Fibroblast of the conjunctiva (primary cell): ENCODE measurements at places on chromosomes 3 and 15.

DNA sequence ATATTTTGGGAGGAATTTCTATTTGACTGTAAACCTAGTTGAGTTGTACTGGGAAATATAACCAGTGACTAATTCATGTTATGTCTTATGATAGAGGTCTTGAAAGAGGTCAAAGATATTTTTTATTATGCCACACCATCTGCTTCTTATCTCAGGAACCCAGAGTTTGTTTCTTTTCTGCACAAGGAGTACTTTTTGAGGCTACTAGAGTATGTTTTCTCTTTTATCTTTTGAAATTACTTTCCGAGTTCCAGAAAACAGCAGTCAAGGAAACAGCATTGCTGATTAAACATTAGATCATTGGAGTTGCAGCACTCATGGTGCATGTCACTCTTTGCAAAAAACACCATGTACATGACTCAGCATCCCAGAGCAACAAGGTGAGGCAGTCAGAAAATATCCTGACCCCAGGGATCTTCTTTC lies 645.8 kb upstream of the NR2F2 start:
- peak; percentile 43 for DNase-seq

- no peak for DNase-seq
Observed at GRCh38 chr3:13521309-13521708, 27.6 kb upstream of the FBLN2 start.

DNA sequence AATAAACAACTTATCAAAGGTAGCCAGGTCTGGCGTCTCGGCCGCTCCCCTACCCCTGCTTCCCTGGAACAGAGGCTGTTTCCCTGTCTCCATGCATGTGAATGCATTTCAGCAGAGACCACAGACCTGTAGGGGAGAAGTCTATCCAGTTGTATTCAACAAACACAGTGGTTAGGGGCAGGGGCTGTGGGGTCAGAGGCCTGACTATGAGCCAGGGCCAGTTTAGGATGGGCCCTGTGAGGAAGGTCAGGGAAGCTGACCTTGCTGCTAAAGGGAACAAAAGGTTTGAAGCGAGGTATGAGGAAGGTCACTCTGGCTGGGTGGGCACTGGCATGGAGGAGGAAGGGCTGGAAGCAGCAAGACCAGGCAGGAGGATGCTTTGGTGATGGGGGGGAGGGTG lies 184.6 kb downstream of the XXYLT1 start:
- no peak for DNase-seq

- DNase-seq = no peak
Observed at GRCh38 chr3:69539134-69539533, 153.2 kb upstream of the FRMD4B start.

DNA sequence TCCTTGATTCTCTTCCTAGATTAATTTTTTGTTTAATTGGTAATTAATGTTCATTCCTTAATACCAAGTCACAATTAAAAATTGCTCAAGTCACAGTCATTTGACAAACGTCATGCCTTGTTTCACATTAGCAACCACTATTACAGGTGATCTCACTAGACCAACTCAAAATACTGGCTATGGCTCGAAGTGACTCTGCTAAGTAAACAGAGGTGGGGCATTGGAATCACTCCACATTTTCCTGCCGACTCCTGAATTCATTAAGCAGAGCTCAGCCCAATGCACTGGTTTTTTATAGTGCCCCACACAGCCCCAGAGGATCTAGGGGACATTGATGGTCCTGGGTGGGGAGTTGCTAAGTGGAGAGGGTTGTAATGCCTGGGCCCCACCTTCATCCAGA lies 201.2 kb upstream of the NSMCE3 start:
- DNase-seq = no peak

DNA sequence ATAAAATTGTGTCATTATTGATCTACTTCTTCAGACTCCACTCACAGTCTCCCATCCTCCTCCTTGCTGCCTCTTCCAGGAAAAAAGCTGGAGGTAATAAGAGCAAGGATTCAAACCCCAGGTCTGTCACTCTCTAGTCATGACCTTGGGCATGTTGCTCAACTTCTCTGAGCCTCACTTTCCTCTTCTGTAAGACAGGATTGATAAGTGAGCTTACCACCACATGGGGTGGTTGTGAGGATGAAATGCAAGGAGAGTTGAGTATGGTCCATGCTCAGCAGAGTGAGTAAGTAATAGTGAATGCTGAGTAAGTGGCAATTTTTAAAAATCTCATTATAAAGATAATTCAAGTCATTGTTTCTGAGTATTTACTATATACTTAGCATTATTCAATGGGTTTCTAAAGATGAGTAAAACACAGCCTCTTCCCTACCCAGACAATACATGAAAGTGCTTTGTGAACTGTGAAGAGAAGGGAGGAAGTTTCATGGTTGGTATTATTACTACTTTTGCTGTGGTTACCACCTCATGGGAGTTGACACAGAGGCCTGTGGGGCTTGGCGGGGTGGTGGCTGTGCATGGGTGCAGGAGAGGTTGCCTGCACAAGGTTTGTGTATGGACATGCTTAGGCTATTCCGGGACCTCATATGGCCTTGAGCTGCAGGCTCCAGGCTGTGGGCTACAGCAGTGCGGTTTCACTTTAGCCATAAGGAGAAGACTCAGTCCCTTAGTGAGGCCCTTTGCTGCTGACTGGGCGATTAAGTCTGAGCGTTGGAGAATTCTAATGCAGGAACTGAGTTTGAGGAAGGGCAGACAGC lies 30.0 kb downstream of the SLC6A11 start:
- DNase-seq = no peak

- no peak for DNase-seq
Observed at GRCh38 chr3:43762451-43762850, 71.7 kb downstream of the ABHD5 start.

- DNase-seq = no peak
Observed at GRCh38 chr3:109743981-109744380, 406.6 kb upstream of the DPPA4 start.

- DNase-seq = no peak
Observed at GRCh38 chr15:82298520-82298919, 35.9 kb downstream of the SAXO2 start.

DNA sequence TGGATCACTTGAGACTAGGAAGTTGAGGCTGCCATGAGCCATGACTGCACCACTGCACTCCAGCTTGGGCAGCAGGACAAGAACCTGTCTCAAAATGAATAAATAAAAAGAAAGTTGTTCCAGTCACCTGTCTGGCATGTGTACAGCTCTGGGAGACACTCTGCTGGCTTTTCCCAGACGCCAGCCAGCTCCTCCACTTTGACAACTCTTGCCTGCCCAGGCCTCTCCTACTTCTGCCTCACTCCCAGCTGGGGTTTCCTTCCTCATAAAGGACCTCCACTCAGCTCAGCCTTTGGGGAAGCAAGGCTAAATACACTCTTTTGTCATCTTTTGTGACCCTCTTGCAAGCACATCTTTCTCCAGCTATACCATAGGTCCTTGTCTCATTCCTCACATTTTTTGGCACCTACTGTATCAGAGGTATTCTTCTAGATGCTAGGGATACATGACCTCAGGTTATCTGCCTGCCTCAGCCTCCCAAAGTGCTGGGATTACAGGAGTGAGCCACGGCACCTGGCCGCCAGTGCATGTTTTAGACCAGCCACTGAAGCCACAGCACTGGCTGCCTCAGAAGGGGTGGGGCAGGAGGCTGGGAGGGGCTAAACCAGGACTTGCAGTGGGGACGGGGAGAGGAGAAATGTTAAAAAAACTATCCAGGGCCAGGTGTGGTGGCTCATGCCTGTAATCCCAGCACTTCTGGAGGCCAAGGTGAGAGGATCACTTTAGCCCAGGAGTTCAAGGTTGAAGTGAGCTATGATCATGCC lies 10.0 kb upstream of the ELP6 start:
- no peak for DNase-seq

DNA sequence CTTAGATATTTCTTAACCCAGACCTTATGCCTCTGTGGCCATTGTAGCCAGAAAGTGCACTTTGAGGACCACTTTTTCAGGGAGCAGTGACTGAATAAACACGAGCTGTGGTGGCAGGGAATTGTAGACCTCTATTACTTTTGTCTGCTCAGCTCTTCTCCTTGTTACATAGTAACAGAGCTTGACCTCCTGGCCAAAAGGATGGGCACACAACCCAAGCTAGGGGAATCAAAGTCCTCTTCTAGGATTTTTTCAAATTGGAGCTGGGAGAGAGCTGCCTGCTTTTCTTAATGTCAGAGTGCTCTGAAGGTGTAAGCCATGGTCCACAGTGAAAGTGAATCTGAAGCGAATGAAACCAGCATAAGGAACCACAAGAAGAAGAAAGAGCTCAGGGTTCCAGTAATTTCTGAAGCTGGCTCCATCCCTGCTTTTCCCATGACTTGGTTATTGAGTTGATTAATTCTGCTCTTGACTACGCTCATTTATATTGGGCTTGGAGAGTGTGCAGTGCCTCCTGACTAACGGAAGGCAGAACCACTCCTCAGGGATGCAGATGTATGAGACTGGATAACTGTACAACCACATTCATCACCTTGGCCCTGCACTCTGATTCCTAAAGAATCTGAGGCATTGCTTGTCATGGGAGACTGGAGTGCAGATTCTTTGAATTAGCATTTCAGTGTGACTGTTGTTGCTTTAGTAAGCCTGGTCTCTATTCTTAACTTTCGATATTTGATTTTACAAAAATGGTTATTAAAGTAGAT lies 60.9 kb downstream of the TLNRD1 start:
- DNase-seq = no peak

- no peak for DNase-seq
Observed at GRCh38 chr15:77642793-77643430, 10.2 kb upstream of the LINGO1 start.

- no peak for DNase-seq
Observed at GRCh38 chr3:79006077-79006476, 761.7 kb downstream of the ROBO1 start.

- DNase-seq = no peak
Observed at GRCh38 chr3:143064777-143065176, 54.8 kb upstream of the CHST2 start.

DNA sequence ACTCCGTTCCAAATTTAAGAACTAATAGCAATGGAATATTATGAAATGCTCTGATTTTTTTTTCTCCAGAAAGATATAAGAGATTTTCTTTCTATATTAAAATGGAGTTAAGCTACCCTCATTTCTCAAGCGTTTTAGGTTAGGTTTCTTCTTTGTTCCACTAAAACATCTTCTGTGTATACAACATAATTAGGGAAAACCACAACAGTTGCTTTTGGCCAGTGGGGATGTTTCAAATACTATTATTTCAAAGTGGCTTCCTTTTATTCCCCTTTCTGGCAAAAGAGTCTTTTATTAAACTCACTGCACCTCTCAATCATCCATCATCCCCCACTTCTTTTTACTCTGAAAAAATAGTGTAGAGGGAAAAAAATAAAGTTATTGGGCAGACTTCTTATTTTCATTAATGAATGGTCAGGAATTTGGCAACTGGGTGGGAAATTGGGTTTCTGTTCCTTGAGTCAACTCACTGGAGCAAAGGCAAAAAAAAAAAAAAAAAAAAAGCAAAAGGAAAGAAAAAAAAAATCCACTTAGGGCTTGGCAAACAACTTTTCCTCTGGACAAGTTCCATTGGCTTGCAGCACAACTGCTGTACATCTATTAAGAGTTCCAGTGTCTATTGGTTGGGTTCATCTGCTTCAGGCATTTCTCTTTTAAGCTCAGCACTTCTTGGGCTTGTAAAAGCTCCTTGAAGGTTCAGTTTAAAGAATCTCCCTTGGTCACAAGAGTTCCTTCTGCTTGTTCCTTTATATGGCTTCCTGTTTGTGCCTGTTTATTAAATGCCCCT lies 963.4 kb downstream of the ROBO1 start:
- peak; percentile 92 for DNase-seq

DNA sequence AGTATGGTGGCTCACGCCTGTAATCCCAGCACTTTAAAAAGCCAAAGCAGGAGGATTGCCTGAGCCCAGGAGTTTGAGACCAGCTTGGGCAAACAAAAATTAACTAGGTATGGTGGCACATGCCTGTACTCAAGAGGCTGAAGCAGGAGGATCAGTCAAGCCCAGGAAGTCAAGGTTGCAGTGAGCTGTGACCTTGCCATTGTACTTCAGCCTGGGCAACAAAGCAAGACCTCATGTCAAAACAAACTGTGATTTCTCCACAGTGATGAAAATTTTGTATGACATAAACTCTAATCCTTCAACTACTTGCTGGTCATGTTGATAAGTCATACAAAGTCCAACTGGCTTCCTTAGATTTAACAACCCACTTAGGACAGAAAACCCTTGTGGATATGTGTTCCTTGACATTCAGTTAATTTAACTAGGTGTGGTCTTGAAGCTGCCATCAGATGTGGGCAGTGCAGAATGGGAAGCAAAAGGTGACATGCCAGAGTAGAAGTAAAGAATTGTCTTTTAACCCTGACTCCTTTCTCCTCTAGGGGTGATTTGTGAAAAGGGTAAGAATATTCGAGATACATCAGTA lies 263.3 kb downstream of the PTPRG start:
- DNase-seq = no peak

- DNase-seq = no peak
Observed at GRCh38 chr3:134359121-134360010, 14.9 kb downstream of the AMOTL2 start.

DNA sequence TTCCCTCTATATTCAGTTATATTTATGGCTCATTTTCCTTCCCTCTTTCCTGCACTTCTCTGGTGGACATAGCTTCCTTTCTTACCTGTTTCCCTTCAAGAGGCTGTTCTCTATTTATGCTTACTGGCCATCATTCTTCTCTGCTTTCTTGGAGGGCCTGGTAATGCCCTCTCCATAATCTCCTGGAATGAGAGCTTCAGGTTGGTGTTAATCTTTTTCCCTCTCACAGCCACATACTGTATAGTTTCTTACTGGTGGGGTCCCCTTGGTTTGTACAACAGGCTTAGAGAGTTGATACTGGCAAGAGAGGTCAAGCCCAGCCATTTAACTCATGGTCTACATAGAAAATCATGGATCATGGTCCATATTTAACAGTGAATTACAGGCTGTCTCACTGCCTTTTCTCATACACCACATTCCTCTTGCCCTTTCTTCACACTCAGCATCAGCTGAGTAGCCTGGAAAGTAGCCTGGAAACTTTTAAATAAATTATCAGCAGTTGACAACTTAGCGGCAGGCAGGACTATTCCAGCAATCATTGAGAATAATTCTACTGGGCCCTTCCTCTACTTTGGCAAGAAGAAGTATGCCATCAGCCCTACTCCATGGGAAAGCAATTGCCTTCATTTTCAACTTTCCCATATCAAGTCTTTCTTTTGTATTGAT lies 38.0 kb upstream of the DPH6 start:
- no peak for DNase-seq

- DNase-seq = no peak
Observed at GRCh38 chr15:64149424-64149823, 2.1 kb upstream of the SNX22 start.

GRCh38 chr15:63203451-63204090 lies 14.2 kb downstream of the RAB8B start:
- no peak for DNase-seq

- DNase-seq = no peak
Observed at GRCh38 chr15:100999369-100999768, 80.2 kb downstream of the LRRK1 start.

GRCh38 chr3:101529816-101530685 lies 17.0 kb upstream of the SENP7 start:
- DNase-seq = no peak

- DNase-seq = no peak
Observed at GRCh38 chr3:82382831-82383230, 621.4 kb upstream of the GBE1 start.

- DNase-seq = no peak
Observed at GRCh38 chr15:42108806-42109205, 14.4 kb upstream of the PLA2G4D start.
